Anterior cingulate cortex (tissue), 58 donors: ENCODE measurements at places on chromosomes 11 and 22.

DNA sequence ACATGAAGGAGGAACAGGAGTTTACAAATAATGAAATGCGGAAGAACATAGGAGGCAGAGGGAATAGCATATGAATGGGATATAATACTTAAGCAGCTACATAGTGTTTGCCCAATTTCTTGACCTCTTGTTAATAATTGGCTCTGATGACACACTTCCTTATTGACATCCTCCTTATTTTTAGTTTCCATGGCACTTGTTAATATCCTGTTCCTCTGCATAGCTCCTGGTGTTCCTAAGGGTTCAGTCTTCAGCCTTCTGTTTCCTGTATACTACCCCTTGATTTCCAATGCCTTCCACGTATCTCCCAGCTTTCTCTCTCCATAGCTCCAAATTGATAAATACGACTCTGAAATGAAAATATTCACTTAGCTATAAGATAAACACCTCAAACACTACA lies 663.8 kb upstream of the API5 start:
- DNase-seq, result no peak

DNA sequence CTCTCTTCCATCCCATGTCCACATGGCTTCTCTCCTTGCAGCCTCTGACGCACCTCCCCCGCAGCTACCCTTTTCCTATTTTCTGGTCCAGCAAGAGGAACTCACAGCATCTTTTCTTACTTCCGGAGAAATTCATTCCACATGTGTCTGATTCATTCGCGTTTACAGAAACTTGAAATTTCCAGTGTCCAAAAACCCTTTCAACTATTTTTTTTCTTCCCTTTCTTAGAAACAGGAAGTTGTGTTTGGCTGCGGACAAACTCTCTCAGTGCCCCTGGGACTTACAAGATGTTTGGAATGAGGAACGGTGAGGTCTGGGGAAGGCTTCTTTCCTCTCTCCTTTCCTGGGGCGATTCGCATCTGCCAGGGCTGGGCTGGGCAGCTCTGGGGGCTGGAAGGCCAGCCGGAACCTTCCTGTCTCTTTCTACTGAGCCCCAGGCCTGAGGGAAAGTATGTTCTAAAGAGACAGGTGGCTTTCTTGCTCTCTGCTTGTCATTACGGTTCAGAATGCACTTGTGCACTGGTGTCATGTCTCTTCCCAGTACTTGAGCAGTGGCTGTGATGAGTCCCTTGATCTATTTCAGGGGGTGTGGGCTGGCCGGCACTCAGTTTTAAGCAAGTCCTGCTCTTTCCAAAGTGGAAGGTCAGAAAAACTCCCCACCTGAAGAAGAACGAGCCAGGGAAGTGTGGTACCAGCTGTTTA lies 27.5 kb downstream of the ADAMTS8 start:
- DNase-seq, result no peak

DNA sequence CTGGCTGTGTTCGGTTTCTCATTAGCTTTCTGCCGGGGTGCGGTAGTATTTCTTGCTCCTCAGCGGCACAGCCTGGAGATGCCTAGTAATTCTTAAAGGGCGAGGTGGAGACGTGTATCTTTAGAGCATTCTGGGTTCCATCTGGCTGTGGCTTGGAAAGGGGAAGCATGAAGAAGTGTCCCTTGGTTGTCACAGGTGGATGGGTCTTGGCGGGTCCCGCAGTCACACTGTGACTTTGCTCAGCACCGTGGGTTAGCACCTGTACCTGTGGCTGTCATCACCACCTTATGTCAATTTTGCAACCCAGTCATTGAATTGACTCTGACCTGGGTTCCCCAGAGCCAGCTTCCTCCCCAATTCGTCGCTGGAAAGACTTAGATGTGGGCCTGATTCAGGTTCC lies 57.6 kb downstream of the MIAT start:
- DNase-seq, result no peak

DNA sequence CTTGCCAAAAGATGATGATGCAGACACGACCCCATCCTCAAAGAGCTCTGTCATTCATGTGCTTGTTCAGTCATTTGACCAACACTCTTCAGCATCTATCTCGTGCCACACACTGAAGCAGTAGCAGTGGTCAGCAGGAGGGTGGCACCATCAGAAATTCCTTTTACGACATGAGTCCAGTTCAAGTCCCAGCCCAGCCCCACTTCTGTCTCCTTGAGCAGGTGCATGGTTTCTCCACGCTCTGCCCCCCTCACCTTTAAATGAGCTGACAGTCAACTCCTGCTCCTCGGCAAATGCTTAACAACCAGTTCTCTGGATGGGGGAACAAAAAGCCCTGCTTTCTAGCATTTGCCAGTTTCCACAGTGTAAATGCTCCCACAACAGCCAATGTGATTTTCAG lies 60.9 kb downstream of the SYN3 start:
- no peak for DNase-seq

GRCh38 chr11:65169164-65169641 lies 830 bp upstream of the SPDYC start:
- DNase-seq, result no peak

GRCh38 chr11:76781807-76782530 lies 1.2 kb upstream of the TSKU start:
- DNase-seq, result no peak

DNA sequence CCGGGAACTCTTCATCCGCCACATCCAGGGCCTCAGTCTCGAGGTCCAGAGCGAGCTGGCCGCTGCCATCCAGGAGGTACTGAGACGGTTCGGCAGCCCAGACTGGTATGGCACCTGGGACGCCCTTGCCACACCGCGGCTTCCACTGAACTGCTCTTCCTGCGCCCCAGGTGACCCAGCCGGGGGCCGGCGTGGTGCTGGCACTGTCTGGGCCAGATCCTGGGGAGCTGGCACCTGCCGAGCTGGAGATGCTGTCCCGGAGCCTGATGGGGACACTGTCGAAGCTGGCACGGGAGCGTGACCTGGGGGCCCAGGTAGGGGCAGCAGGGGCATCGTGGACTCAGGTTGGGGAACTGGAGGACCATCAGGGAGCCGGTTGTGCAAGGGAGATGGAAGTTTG lies 1.4 kb downstream of the CCDC88B start:
- DNase-seq, result no peak

DNA sequence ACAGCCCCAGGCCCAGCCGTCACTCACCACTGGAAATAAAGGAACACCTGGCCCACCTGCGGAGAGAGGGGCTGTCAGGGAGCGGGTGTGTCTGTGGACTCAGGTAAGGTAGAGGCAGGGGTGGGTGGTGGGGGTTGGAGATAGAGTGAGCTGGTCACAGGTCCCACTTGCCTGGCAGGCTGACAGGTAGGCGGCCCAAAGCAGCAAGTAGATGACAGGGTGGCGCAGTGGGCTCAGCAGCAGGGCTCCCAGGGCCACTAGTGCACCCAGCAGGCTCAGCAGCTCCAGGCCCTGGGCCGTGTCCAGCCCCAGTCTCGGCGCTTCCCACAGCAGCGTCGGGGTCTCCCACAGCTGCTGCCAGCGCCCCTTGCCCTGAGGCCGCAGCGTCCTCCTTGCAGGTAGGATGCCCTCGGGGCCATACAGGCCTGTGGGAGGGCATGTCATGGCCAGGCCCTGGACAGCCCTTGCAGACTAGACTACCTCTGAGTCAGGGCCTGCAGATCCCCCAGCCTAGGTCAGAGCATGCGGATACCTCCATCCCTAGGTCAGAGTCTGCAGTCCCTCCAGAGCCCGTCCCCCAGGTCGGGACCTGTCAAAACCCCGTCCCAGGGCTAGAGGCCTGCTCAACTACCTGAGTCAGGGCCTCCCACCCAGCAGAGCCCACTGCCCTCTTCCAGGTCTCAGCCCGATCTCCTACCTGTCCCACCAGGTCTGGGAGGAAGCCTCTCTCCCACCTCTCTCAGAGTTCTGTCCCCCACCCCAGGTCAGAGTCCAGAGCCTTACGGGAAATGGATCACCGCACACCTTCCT lies 686 bp downstream of the LMF2 start:
- no peak for DNase-seq

DNA sequence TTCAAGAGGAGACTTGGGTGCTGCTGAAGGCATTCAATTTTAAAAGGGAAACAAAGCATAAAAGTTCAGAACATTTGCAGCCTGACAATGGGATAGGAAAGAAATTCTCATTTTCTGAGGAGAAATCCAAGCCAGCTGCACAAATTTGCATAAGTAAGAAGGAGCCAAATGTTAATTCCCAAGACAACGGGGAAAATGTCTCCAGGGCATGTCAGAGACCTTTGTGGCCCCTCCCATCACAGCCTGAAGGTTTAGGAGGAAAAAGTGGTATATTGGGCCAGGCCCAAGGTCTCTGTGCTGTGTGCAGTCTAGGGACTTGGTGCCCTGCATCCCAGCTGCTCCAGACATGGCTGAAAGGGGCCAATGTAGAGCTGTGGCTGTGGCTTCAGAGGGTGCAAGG lies 12.7 kb upstream of the OR51F1 start:
- no peak for DNase-seq

DNA sequence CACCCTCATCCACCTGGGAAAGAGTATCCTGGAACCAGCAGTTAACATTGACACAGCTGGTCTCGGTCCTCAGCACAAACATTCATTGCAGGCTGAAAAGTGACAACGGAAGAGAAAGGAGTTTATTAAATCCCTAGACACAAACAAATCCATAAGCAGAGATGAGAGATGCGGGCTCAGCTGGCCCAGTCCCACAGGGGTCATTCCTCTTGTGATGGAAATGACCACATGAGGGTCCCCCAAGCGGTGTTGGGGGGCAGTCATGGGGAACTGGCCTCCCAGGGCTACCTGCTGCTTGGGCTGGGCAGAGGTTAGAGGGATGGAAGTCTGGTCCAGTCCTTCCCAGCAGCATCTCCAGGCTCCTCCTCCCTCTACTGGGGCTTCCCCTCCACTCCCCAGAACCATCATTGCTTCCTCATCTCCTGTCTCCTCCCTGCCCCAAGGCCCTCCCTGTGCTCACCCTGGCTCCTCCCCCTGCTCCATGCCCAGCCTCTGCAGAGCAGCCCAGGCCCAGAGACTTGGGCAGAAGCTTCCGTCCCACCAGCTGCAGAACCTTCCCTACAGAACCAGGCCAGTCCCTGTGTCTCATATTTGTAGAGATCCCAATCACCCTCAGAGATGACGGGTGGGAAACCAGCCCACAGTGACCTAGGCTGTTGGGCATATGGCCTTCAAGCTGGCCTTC lies 5.4 kb upstream of the IGLL5 start:
- DNase-seq, result no peak

GRCh38 chr22:49317369-49317768 lies 510.3 kb downstream of the BRD1 start:
- DNase-seq, result no peak

DNA sequence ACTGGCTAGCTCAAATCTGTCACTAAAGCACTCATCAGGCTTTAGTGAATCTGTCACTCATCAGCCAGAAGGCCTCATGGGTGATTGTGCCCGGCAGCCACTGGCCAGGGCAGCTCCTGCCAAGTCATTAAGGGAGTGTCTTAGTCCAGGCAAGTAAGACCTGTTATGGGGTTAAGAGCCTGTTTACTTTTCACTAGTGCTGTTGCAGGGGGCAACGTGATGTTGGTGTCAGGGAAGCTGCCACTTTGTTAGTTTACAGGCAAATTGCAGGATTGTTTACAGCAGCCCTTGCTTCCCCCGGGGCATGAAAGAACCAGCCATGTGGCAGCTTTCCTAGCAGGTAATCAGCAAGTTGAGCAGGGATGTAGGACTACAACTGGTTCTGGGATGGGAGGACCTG lies 155.6 kb upstream of the NCAM1 start:
- no peak for DNase-seq

- DNase-seq, result no peak
These were observed 742.9 kb downstream of the LRRC4C start for GRCh38 chr11:40716344-40717130.

DNA sequence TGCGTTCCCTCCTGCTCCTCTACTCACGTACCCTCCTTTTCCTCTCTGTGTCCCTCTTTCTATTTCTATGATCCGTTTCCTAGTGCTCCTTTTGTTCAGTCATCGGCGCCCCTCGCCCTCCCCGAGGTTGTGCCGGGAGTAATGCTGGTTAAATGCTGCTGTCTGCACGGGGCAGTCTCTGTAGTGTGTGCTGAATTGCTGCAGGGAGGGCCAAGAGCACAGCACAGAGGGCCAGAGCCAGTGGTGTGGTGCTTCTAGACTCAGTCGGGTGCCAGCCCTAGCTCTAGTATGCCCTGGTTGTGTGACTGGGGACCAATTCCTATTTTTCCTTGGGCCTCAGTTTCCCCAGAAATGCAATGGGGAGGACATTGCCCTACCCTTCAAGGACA lies 98.3 kb downstream of the PKNOX2 start:
- no peak for DNase-seq

DNA sequence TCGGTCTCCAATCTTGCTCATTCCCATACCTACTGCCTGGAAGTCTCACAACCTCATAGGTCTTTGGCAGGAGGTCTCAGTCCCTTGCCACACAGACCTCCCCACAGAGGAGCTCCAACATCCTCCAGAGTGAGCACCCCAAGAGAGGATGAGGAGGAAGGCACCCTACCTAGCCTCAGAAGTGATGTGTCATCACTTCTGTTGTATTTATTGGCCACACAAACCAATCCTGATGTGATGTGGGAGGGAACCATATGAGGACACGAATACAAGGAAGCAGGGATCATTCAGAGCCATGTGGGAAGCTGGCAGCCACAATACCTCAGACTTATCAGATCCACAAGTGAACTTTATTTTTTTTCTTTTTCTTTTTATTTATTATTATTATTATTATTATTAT lies 9.0 kb upstream of the UPK2 start:
- DNase-seq, result no peak

DNA sequence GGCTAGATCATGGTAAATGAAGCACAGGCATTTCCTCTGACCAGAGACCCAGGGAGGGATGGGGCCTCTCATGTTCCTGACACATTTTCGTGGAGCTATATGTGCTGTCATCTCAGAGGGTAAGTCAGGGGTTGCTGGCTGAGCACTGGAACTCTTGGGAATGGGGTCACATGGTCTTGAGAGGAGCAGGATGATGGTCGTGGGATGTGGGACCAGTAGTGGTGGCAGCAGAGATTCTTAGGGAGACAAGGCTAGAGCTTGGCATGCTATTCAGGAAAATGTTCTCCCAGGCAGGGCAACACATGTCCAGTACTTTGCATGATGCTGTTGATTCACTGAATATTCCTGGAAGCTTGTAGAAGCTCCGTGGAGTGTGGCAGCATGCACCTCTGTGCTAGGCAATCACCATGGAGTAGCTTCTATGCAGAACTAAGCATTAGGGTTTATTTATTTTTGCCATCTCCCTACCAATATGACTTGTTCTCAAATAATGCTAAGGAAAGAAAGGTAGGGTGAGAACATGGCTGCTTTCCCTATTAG lies 31.4 kb upstream of the TTC12 start:
- no peak for DNase-seq

DNA sequence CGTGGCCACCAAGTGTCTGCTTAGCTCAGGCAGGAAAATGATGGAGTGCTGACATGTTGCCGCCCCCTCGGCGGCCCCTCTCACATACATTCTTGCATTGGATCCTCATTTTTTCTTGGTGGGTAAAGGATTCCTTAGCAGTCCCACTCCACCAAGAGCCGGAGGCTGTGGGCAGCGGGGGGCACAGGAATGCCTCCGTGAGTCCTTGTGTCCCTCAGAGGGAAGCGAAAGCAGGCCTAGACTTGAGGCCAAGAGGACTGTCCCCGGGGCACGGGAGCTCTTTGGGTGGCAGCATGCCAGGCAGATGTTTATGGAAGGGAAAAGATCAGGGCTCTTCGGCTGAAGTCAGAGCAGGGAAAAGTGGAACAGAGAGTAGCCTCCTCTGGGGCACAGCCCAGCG lies 21.6 kb downstream of the LRFN4 start:
- DNase-seq, result no peak
